Activated naive CD8-positive, alpha-beta T cell treated with anti-CD3 and anti-CD28 coated beads, Interleukin-2, amount 50 U/mL, for 24 hours (primary cell): ENCODE measurements at places on chromosomes 12 and 14.
A peak's percentile ranks its signal among the peaks of the same experiment; 100 is the strongest.

DNA sequence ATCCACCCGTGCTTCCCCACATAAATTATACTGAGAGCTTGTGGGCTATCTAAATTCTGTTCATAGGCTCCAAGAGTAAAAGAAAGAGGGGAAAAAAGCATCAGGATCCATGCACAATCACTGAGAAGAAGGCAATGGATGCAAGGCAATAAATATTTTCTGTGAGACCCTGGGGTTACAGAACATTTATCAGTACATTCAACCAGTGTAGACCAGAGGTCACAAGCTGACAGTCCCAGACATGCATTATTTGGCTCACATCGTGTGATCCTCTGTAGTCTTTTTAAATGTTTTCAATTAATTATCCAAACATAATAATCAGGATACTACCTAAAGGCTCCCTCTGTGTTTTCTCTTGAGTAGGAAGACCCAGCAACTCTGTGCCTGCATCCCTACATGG lies 267.9 kb upstream of the CAND1 start:
- no peak for DNase-seq

DNA sequence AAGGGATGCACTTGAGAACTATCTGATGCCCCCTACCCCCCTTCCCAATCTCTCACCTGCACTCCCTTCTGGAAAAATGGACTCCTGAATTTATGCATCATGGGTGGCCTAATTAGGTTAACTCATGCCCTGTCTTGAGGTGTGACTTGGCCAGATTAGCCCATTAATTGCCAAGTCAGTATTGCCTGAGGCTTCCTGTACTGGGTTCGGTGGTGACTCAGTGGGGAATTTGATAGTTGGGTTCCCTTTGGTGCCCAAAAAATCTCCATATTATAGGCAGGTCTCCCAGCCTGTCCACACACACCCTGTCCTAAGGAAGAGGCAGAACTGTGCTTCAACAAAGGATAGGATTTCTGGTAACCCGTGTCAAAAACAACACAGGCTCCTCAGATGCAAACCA lies 146.1 kb downstream of the CHST11 start:
- no peak for DNase-seq

GRCh38 chr12:31989571-31990362 lies 30.6 kb downstream of the RESF1 start:
- no peak for DNase-seq

- DNase-seq = peak; percentile 54
Measured at GRCh38 chr14:105173901-105174894, 5.6 kb upstream of the JAG2 start.

DNA sequence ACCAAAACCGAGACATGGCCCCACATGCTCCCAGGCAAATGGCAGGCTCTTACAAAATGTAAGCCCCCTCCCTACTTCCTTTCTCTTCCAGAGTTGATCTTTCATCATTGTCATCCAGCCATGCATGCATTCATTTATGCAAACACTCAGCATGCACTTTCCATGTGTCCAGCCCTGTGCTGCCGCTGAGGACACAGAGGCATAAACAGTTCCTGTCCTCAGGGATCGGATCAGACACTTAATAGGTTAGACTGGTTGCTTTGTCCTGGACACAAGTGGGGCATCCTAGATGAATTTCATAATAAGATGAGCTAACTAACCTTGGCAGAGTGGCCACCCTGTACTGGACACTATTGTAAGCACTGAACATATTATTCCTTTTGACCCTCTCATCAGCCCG lies 23.1 kb downstream of the PRIMA1 start:
- DNase-seq = no peak

GRCh38 chr14:76097547-76097946 lies 54.2 kb upstream of the GPATCH2L start:
- no peak for DNase-seq

- no peak for DNase-seq
Measured at GRCh38 chr12:59386236-59386635, 209.6 kb upstream of the SLC16A7 start.

DNA sequence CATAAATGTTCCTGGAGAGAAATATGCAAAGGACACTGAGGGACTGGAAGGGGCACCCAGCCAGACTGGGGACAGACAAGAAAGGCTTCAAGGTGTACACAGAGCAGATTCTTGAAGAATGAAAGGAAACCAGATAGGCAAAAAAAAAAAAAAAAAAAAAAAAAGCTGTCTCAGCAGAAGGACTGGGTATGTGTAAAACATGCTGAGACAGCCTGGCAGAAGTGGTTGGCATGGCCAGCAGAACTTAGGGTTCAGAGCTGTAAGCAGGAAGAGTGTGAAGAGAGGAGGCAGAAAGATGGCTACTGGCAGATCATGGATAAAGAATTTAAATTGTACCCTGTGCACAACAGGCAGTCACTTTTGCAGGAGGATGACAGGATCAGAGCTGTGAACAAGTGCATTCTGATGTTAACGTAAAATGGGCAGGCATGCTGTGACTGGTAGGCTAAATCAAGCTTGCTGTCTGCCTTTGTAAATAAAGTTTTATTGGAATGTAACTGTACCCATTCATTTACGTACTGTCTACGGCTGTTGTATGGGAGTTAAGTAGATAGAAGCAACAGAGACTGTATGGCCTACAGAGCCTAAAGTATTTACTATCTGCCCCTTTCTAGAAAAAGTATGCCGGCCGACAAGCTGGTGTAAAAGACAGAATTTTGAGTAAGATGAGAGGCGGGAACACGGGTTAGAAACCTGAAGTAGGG lies 42.2 kb downstream of the UBR7 start:
- DNase-seq = no peak
